Fibroblast of skin of left biceps (primary cell): ENCODE measurements at places on chromosomes 6 and 20.

GRCh38 chr6:13375360-13375878, 47.1 kb upstream of the TBC1D7 start:
- DNase-seq: no peak

- DNase-seq: no peak
Observed at GRCh38 chr6:161547617-161548016, 273.8 kb upstream of the AGPAT4 start.

- peak; percentile 23 for DNase-seq
Observed at GRCh38 chr6:114108119-114109002, 137.4 kb upstream of the HDAC2 start.

- no peak for DNase-seq
Observed at GRCh38 chr6:124260337-124260736, 456.7 kb downstream of the NKAIN2 start.

GRCh38 chr6:53651764-53652401, 13.7 kb downstream of the KLHL31 start:
- no peak for DNase-seq
